ENCODE measurements at places on chromosomes 1 and 21. TPM values are rescaled to one million over a fixed set of nuclear protein-coding genes. Genes with fewer than 3 reads are reported as not detected.

DNA sequence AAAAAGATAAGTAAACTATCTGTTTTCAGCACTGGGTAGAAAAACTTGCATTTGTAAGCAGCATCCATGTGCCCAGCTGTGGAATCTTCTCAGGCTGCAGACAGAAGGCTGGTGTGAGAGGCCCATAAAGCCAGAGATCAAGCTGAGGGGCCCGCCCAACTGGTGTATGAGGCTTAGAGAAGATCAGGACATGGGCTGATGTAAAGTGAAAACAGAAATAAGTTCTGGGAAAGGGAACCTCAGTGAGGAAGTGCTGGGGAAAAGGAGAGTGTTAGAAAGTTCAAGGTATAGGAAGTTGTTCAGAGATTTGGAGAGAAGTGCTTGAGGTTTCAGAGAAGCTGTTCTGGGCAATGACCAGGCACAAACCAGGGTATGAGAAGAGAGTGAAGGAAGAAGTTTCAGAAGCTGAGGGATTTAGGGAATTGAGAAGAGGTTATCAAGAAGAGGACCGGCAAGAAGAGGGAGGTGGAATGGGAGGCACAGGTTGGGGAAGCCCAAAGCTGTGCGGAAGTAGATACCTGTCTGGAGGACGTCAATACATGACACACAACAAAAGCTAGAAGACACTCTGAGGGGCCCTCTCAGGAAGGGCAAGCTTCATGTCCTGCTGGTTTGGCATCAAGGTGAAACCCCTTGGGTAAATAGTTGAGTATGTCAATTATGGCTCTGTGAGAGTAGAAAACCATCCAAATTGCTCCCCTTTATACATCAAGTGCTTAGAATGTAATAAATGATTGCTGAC lies 2.7 kb upstream of the CD5L start:
- DNase-seq: no peak

DNA sequence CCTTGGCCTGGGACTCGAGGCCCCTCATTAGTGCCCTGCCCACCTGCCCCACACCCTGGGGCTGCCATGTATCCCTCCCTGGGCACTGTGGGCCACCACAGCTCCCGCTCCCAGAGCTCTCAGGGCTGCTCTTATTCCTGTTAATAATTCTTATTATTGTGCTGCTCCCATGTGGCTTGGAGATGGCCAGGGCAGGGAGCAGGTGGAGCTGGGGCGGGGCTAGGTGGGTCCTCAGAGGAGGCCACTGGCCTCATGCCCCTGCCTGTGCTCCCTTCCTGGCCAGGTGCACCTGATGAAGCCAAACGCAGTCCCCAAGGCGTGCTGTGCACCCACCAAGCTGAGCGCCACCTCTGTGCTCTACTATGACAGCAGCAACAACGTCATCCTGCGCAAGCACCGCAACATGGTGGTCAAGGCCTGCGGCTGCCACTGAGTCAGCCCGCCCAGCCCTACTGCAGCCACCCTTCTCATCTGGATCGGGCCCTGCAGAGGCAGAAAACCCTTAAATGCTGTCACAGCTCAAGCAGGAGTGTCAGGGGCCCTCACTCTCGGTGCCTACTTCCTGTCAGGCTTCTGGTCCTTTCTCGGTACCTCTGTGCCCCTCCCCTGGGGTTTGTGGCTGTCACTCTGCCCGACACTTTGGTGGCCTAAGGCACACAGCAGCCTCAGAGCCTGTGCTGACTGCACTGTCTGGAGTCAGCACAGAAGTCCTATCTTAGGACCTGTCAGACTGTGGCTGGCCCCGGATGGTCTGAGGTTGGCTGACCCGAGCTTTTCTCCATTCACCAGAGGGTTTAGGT lies 34.1 kb downstream of the BMP8A start:
- DNase-seq: no peak

DNA sequence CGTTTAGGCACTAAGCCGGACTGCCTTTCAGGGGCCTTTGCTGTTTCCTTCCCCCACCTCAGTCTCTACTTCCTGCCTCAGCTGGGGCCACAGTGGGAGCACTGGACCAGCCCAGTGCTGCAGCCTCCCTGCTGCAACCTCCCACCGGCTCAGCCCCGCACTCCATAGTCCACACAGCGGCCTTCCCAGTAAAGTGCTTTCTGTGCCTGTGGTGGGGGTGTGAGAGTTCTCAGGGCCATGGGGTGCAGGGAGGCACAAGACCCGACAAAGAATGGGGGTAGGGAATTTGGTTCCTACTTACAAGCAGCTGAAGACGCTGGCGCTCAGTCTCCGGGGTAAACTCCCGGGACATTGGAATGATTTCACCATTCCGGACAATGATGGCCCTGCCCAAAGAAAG lies 3.5 kb downstream of the PPM1J start:
- no peak for DNase-seq

Gene OR2AK2
- total RNA-seq: not detected

DNA sequence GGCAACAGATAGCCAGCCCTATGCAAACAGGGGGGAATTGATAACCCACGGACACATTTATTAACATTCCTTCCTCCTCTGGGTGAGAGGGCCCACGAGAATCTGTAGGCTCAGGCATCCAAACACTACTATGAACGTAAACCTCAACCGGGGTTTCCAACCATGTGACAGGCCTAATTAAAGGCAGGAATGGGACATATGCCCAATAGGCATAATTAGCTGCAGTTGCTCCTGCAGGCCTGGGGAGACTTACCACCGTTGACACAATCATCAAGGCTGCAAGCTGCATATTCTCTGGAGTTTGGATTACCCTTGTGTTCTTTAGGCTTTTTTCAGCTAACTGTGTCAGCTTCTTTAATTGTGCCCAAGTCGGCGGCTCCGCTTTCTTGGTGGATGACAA lies 22.2 kb upstream of the GBP1 start:
- no peak for DNase-seq

DNA sequence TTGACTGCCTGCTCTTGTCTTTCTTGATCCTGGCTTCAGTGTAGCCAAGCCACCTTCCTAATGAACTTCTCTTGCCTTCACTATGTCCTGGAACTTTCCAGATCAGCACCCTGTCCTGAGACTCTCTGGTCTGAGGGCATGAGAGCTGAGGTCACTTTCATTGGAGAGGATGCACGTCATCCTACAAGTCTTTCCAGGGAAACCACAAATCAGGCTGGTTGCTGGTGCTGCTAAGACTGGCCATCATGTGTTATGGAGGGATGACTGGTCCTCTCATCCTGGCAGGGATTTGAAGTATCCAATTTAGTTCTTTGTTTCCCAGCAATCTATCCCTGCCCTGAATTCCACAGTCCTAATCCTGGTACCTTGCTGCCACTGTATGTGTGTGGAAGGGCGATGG lies 228.6 kb downstream of the GPATCH2 start:
- peak; percentile 24 for DNase-seq

Gene LCE1D
- not detected for total RNA-seq

- DNase-seq: peak; percentile 96
These were observed at the start of gene RGS4 for GRCh38 chr1:163069142-163069541. Gene RGS4, plus strand, starts transcription at chr1:163069361. Its CDS starts 124 bp downstream, at chr1:163069485.

- DNase-seq: no peak
These were observed 1.2 kb downstream of the GART start for GRCh38 chr21:33540711-33541104.

Gene ALX3
- not detected for total RNA-seq

DNA sequence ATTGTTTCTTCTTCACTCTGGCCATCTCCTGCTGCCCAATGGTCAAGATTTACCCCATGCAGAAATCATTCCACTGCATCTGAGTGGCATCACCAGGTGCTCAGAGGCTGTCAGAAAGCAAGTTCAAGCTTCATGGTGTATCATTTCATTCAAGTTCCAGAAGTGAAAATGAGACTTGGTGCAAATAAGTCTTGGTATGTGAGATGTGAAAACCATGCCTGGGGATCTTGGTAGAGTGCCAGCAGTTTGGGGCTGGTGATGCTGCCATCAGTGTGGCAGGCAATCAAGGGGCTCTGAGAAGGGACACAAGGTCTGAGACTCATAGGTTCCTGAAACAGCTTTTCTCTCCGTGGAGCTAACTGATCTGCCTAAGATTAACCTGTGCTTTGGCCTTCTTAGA lies 52.0 kb downstream of the CD2 start:
- DNase-seq: peak; percentile 32

Gene AKR7A3
- total RNA-seq: 1.7 TPM

GRCh38 chr1:95067568-95067967 lies 5.2 kb downstream of the ALG14 start:
- no peak for DNase-seq

DNA sequence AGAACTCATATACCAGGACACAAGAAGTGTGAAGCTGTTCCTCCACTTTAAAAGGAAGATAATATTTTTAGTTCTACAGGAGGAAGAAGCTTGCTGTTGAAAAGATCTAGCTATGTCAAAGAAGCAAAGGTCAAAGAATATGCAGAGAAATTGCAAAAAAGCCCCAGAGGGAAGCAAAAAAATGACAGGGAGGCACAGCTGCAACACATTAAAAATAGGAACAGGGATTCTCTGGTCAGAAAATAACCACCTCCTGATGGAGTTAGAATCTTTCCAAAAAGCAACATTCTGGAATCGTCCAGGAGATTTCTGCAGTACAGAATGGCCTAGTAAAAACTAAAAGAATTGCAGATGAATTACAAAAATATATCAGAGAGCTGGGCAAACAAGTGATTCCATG lies 238.9 kb upstream of the PRMT6 start:
- no peak for DNase-seq

DNA sequence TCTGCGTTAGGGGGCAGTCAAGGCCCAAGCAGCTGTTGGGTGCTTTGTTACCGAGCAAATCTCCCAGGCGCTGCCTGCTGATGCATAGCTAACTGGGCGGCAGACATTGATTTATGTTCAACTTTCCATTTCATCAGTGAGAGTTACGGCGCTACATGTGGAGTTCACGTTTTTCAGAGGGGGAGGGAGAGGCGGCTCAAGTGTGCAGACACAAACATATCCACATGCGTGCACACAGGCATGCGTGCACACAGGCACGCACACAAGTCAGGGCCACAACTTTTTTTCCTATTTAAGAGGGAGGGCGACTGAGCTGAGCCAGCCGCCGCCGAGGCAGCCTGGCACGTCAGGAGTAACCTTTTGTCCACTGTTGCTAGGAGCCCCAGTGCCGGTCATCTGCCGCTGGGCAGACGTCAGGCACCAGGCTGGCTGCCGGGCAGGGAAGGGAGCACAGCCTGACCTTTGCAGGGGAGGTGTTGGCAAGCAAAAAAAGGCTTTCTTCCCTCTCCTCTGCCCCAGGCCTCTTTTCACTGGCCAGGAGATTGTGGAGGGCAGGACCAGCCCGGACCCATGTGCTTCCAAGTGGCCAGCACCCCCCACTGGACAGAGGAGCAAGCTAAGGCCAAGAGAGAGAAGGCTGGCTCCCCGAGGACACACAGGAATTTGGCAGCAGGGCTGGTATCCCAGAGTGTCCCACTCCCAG lies 73.3 kb downstream of the MRPL37 start:
- peak; percentile 91 for DNase-seq

DNA sequence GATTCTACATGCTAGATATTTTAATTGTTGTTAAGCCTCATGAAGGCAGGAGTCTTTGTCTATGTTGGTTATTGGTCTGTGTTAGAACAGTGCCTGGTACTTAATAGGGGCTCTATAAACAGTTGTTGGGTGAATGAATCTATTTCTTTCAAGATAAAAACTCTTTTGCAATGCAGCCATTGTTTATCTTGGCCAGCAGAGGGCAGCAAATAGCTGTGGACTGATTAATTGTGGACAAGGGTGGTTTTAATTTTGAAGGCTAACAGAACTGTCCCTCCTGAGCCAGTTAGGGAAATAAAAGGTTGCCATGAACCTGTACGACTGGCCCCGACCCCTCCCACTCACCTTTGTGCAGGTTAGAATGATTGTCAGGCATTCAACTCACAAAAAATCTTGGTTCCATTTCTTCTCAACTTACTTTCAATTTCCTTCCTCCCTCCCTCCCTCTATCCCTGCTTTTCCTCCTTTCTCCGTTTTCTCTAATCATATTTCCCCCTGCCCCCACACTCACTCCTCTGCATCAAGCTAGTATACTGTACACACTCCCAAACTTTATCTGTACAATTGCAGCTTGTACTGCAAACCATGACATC lies 66.3 kb upstream of the DIRAS3 start:
- DNase-seq: peak; percentile 46

GRCh38 chr21:35051287-35051818 lies 2.3 kb upstream of the RUNX1 start:
- peak; percentile 99 for DNase-seq

- DNase-seq: peak; percentile 68
These were observed 30.7 kb downstream of the ITPKB start for GRCh38 chr1:226708342-226708780.

GRCh38 chr1:37255136-37255795 lies 219.1 kb upstream of the ZC3H12A start:
- peak; percentile 0 for DNase-seq

GRCh38 chr1:100284591-100284990 lies 18.6 kb downstream of the RTCA start:
- DNase-seq: no peak

DNA sequence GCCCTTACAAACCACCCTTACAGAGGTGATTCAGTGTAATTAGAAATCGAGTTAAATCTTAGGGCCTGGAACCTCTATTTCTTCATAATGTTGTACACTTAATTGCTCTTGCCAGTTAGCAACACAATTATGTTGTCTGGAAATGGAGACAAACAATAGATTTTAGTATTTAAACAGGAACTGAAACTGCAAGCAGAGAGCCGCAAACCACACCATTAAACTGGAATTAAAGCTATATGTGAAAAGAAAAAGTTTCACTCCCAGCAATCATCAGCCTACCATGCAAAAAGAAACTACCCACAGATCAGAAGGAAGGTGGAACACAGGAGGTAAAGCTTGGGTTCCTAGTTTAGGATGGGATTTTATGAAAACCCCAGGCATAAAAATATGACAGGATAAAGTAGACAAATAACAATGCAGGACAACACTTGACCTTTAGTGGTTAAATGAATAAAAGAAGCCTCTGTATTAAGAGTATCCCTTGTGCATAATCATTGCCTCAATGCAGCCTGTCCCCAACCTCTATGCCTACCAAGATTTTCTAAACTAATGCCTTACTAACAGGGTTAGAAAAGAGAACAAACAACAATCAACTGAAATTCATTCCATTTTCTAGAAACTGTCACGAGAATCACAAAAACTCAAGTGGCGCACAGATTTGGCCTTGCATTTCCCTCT lies 304.3 kb upstream of the ESRRG start:
- no peak for DNase-seq

DNA sequence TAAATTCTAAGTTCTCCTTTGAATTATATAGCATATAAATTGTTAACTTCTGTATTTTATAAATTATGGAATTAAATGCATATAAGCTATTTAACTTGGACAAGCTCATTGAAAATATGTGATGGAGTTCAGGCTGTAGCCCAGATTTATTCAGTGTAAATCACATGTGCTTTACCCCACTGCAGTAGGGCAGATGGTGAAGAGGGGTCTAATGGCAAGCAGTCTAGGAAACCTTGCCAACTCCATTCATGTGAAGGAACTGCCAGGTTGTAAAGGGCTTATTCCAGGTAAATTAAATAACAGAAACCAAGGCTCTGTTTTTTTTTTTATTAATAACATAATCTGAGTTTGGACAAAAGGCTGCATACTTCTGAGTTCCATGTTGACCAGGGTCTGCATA lies 243.2 kb downstream of the NCAM2 start:
- no peak for DNase-seq
